ENCODE measurements at places on chromosomes 12 and 14.
A peak's percentile ranks its signal among the peaks of the same experiment; 100 is the strongest.

DNA sequence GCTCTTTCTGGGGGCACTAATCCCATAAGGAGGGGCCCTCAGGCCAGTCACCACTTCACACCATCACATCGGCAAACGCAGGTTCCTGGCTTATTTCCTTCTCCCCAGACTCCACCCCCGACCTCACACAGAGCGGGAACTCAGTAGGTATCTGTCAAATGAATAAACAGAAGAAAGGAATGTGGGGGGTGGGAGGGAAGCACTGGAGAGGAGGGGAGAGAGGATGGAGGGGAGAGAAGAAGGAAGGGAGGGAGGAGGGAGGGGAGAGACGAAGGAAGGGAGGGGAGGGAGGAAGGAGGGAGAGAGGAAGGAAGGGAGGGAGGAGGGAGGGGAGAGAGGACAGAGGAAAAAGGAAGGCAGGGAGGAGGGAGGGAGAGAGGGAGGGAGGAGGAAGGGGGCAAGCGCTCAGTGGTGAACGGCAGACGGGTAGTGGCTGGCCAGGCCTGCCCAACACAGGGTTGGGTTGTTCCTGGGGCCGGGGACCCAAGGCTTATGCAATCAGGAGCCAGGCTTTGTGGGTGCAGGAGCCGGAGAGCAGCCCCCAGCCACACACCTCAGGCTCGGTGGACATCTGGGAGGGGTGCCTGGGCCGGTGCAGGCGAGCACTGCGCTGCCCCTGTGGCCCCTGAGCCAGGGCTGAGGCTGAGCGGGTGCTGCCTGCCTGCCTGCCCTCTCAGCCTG is 52.6 kb upstream of the FBRSL1 start:
- DNase-seq = no peak

GRCh38 chr12:1204581-1205121 is 213.6 kb downstream of the ERC1 start:
- no peak for DNase-seq

GRCh38 chr14:43503508-43503907 is 1003.6 kb downstream of the FSCB start:
- DNase-seq = no peak

- DNase-seq = no peak
Measured at GRCh38 chr14:98946940-98947339, 325.1 kb downstream of the BCL11B start.

DNA sequence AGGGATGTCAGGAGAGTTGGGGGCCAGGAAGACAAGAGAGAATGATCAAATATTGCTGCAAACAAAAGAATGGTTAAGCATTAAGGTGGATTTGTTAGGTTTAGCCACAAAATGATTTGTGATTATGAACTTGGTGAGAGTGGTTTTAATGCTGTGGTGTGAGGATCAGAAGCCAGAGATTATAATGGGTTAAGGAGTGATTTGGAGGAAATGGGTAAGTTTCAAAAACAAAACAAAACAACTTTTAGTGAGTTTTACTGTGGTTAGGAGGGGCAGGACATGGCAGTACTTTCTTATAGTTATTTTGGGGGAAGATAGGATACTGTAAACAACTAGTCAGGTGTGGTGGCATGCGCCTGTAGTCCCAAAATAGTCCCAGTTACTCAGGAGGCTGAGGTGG is 24.0 kb downstream of the DIP2B start:
- DNase-seq = no peak

GRCh38 chr12:89351489-89352241 is 636 bp downstream of the DUSP6 start:
- DNase-seq = peak; percentile 60

GRCh38 chr12:47850153-47851084 is 30.7 kb upstream of the HDAC7 start:
- DNase-seq = no peak

DNA sequence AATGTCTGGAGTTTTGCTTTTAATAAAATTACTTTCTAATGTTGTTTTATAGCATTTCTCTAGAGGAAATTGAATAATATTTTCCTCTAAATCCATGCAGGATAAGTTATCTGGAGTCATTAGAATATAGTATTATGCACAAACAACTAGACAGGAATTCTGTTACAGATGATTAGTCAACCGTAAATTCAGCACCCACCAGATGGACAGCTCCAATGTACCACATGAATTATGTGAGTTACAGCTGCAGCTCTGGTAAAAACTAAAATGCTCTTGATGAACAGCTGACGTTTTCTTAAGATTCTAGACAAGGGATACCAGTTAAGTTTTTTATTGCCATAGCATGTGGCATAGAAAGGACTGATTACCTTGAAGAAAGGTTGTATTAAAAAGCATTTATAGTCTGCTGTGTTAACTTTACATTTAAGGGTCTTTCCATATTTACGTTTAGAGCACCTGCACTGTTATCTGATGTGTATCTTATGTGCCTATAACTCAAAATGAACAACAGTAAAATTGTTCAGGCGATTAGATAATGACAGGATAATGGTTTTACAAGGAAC is 321.4 kb upstream of the LRFN5 start:
- no peak for DNase-seq

DNA sequence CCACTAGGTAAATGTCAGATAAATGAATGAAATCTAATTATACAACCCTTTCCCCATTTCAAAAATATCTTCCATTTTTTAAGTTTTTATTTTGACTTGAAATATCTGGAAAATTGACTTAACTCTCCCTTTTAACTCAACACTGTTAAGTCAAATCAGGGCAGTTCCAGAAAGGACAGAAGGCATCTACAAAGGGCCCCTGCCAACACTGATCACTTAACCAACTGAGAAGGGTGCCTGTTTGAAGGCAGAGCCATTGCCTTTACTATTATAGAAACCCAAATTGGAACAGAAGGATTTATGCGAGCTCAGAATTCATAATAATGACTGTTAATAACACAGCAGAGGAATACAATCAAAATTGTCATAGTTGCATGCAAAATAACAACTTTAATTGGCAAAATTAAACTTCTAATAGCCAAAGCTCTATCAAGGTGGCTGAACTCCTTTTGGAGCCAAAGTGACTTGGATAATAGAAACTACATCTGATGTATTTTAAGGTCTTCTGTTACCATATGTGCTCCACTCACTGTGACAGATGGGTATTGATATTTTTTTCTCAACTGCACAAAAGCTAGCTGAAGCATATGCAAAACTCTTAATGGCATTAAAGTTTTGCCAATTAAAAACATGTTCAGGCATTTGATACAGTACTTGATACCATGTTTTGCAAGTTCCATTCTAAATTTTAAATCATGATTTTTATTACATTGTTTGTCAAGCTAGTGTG is 383.8 kb downstream of the NOVA1 start:
- no peak for DNase-seq

- no peak for DNase-seq
Measured at GRCh38 chr14:20489093-20489994, 16.0 kb upstream of the RNASE10 start.

DNA sequence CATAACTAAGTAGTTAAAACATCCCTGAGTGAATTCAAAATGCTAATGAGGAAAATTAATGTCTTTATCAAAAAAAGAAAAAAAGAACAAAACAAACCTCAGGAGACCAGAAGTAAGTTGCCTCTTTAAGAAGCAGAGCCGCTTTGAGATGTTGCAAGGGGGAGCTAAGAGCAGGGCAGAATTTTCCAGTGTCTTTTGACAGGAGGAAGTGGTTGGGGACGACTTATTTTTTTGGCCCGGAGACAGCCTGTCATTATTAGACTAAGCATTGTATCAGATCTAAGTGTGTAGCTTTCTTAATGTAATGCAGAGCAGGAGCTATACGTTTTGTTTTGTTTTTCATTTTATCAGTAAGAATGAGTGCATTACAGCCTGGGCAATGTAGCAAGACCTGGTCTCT is 206.6 kb downstream of the CACNA1C start:
- no peak for DNase-seq

GRCh38 chr14:63296060-63296563 is 22.6 kb downstream of the GPHB5 start:
- DNase-seq = no peak

- no peak for DNase-seq
Measured at GRCh38 chr12:4215229-4216186, 58.1 kb upstream of the CCND2 start.

DNA sequence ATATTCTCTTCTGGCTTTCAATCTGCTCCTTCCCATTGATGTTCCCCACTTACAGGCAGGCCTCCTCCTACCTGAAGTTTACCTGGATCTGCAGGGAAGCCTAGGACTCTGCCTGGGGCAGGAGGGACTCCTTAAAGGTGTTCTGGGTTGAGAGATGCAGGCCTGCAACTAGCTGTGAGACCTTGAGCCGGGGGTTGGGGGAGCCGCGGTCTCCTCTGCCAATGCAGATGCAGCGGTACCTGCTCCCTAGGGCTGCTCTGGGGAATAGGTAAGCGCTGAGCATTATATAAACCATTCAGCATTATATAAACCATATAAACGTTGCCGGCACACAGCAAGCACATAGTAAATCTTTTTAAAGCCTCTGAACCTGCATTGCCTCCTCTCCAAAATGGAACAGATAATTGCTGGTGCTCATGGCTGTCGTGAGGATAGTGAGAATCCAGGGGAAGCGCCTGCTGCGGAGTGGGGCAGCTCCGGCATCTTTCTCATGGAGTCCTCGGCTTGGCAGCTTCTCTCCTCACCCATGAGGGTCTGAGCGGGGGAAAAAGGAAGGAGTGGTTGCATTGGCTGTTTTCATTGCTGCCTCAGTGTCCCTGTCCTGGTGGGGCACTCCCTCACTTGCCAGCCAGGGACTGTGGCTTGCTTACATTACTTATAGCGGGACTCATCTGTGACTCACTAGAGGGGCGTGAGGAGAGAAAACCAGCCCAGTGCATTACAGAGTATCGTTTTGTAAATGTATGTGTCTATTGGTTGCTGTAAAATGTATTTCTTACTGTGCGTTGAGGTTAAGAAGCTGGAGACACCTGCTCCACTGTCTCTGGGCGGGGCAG is 12.5 kb upstream of the KRT80 start:
- DNase-seq = no peak

- DNase-seq = no peak
Measured at GRCh38 chr12:125149160-125150108, 84.2 kb downstream of the AACS start.

DNA sequence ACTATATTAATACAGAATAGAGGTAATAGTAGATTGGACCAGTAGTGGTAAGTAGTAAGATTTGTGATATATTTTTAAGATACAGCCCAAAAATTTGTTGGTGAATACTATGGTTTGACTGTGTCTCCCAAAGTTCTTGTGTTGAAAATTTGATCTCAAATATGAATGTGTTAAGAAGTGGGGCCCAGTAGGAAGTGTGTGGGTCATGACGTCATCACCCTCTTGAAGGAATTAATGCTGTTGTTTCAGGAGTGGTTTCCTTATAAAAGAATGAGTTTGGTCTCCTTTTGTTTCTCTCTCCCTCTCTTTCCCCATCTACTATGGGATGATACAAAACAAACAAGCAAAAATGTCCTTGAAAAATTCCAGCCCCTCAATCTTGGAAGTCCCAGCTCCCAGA is 16.3 kb downstream of the LUM start:
- no peak for DNase-seq

- DNase-seq = no peak
Measured at GRCh38 chr14:29893989-29894388, 33.7 kb downstream of the PRKD1 start.

DNA sequence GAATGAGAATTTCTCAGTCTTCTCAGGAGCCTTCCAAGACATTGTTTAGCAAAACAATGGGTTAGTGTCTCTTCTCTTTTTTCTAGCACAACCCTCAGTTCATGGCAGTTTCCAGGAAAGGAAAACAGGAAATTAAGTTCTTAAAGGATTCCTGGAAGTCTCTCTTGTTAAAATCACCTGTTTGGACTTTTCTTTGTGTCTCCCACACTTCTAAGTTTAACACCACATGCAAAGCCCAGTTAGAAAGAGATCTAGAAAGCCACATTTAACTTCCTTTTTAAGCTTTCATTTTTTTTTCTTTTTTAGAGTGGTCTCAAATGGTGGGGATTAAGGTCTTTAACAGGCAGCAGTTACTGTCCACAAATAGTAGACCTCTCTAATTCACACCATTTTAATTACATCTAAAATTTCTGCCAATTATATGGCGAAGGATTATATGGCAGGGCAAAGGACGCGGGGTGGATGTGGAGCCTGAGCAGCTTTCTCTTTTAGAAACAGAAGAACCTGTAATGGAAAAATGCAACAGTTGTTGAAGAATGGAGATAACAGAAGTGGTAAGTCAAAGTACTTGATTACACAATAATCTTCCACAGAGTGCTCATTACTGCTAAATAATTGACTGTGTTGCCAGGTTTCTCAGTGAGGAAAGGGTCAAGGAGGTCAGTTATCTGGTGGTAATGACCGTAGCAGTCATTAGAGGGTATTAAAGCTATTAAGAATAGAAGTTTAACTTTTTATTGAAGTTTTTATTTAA is 298.6 kb downstream of the AKAP6 start:
- DNase-seq = no peak

DNA sequence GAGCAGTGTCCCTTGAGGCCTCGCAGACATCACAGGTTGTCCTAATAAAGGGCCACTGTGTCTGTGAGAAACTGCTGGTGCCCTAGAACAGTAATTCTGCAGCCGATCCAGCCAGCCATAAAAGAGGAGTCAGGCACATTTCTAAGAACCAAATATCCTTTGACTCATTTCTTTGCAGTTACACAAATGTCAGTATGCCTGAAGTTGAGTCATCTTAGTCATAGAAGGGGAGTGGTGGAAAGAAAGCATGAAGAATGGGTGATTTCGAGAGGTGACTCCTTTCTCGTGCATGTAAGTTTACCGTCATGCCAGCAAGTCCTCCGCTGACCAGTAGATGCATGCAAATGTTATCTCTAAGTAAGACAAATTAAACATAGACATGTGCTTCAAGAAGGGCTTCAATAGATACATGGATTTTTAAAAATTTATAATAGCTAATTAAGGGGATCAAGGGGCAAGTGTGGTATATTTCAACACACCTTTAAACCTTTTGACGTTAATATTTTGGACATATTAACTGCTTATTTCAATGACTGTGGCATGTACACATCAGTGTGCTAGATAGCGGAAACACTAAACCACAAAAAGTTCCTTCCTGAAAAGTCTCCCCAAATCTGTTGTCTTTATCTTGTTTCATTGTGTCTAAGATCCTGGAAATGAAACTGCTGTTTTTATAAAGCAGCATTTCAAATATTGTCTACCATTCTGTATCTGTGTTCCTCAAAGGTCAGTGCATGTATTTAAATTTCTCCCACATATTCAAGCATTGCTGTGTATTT is 497.4 kb downstream of the NPAS3 start:
- no peak for DNase-seq

- DNase-seq = no peak
Measured at GRCh38 chr12:62332598-62332997, 72.4 kb downstream of the USP15 start.

GRCh38 chr12:77469578-77470333 is 360.9 kb upstream of the NAV3 start:
- no peak for DNase-seq

DNA sequence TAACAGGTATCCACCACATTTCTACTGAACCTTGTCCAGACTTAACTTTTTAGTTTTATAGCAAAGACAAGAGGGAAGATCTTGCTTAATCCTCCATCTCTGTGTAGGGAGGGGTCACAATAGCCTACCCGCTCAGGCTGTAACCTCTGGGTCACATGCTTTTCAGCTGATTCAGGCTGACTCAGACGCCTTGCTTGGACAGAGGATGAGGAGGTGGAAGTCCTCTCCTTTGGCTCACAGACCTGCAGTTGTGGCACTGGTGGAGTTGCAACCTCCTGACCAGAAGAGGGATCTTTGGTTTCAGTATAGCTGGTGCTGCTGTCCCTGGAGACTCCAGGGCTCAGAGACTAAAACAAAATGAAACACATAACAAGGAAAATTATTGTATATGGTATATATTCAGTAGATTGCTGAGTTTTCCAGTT is 16.2 kb downstream of the ACIN1 start:
- DNase-seq = no peak

- no peak for DNase-seq
Measured at GRCh38 chr12:49966511-49967041, 4.9 kb downstream of the AQP5 start.

- DNase-seq = no peak
Measured at GRCh38 chr14:106691601-106692291, 1165.4 kb downstream of the TMEM121 start.
